GF-D8 (cell line): ENCODE measurements at places on chromosomes 12 and 14.

DNA sequence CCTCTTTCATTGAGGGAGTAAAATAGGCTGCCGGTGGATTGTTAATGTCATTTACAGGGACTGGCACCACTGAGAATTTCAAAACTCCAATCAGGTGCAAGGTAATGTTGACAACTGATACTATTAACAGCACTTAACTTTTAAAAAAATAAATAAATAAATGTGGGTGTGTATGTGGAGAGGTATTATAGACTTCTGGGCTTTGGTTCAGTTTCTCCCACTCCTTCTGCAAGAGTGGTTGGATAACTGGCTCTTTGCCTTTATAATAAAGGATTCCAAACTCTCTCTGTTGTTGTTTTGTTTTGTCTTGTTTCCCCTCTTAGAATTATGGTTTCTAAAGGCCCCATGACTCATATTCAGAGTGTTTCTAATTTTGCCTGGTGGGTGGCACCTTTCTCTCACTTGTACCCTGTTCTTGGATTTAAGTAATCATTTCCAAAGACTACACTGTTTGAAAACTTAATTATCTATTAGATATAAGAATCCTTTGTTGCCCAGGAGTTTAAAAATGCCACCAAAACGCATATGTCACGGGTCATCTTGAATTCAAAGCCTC lies 151.6 kb upstream of the ARID2 start:
- no peak for DNase-seq

GRCh38 chr12:113097716-113098440 lies 37.7 kb downstream of the RASAL1 start:
- DNase-seq = no peak

- no peak for DNase-seq
Measured at GRCh38 chr14:99803106-99803775, 10.0 kb downstream of the EML1 start.

- no peak for DNase-seq
Measured at GRCh38 chr14:40576880-40577478, 1029.7 kb upstream of the LRFN5 start.

DNA sequence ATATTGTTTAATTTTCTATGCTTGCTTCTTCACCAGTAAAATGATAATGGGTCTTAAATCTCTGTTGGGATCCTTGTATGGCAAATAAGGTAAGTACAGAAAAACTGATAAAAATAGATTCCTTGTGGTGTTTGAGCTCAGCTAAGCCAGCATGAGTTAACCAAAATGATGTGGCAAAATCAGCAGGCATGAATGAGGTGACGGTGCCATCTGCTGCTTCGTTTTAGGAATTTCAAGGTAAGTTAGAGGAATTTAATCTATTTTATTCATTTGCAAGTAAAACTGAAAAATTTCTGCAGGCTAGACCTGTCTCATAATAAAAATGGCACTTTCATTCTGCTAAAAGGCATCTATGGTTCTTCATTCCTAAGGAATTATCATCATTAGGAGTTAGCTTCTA lies 10.0 kb upstream of the CLEC7A start:
- no peak for DNase-seq

DNA sequence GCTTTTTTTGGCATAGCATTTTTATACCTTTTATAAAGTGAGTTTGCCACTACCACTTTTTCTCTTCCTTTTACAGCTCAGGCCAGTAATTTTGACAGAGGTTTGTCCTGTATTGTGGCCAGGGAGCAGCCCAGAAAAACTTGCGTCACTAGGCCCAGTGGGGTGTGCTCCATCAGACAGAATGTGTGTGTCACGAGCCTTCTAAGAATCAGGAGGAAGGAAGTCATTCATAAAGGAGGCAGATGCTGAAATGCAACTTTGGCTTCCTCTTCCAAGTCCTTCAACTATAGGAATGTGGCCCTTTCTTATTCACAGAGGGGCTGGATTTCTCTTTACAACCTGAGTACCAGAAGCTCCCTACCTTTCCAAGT lies 10.1 kb upstream of the RAB35 start:
- peak; percentile 79 for DNase-seq

GRCh38 chr12:25058658-25059058 lies 109.8 kb upstream of the BCAT1 start:
- DNase-seq = no peak

DNA sequence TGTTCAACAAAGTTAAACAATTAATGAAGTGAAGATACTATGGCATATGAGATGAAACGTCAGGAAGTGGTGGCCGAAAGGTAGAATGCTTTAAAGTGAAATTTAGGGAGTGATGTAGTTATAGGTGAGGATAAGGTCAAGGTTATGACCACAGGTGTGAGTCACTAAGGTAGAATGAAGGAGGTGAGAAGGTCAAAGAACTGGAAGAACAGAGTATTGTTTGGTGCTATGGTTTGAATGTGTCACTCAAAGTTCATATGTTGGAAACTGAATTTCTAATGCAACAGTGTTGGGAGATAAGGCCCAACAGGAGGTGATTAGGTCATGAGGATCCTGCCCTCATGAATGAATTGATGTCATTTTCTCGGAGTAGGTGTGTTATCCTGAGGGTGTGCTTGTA lies 293.6 kb downstream of the NELL2 start:
- DNase-seq = no peak

GRCh38 chr12:107803092-107803491 lies 28.6 kb downstream of the ASCL4 start:
- DNase-seq = no peak

GRCh38 chr12:96327889-96328288 lies 72.3 kb downstream of the CDK17 start:
- no peak for DNase-seq

GRCh38 chr14:57038689-57039088 lies 228.4 kb upstream of the OTX2 start:
- no peak for DNase-seq

- DNase-seq = no peak
Measured at GRCh38 chr12:23729359-23729758, 220.1 kb downstream of the SOX5 start.

DNA sequence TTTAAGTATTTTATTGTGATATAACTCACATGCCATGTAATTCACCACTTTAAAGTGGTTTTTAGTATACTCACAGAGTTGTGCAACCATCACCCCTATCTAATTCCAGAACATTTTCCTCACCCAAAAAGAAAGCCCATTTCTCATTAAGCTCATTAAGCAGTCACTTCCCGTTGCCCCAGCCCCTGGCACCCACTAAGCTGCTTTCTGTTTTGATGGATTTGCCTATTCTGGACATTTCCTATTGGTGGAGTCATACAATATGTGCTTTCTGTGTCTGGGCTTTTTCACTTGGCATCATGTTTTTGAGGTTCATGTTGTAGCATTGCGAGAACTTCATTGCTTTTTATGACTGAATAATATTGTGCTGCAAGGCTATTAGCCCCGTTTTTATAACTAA lies 66.0 kb downstream of the ARL6IP4 start:
- DNase-seq = no peak

- DNase-seq = no peak
Measured at GRCh38 chr12:122865268-122866231, 30.3 kb downstream of the HIP1R start.

- DNase-seq = no peak
Measured at GRCh38 chr12:82458101-82458500, 99.8 kb downstream of the METTL25 start.

GRCh38 chr12:126747530-126748149 lies 1519.3 kb upstream of the TMEM132C start:
- no peak for DNase-seq

GRCh38 chr12:12086973-12087692 lies 16.4 kb downstream of the BCL2L14 start:
- no peak for DNase-seq

DNA sequence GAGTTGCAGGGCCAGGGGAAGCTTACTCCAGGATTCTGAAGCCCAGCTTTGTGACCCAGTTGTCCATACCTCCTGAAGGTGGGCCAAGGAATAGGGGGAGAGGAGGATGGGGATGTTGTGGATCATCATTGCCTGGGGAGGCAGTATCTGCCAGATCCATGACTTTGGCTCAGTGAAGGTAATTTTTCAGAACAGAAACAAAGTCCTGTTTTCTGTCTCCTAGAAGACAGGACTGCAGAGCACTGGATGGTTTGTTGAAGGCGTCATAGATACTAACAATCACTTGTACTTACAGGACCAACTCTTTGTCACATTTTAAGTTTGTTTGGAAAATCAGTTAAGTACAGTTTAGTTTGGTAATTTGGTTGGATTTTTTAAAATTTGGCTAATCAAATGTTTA lies 38.4 kb downstream of the ANO6 start:
- no peak for DNase-seq

DNA sequence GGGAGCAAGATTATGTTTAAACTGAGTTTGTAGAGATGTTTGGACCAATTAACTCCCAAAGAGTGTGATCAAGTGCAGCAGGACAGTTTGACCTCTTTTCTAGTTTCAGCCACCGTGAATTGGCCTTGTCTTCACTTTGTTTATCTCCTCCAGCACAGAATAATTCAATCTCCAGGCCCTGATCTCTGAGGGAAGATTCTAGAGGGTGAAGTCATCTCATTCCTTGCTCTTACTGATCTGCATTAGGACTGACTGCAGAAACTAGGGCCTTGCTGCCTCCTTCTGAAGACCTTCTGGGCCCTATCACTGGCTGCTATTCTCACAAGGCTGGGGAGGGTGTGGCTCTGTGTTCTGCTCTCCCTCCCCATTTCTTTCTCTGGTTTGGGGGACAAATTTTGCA lies 29.4 kb downstream of the C12orf75 start:
- DNase-seq = no peak

DNA sequence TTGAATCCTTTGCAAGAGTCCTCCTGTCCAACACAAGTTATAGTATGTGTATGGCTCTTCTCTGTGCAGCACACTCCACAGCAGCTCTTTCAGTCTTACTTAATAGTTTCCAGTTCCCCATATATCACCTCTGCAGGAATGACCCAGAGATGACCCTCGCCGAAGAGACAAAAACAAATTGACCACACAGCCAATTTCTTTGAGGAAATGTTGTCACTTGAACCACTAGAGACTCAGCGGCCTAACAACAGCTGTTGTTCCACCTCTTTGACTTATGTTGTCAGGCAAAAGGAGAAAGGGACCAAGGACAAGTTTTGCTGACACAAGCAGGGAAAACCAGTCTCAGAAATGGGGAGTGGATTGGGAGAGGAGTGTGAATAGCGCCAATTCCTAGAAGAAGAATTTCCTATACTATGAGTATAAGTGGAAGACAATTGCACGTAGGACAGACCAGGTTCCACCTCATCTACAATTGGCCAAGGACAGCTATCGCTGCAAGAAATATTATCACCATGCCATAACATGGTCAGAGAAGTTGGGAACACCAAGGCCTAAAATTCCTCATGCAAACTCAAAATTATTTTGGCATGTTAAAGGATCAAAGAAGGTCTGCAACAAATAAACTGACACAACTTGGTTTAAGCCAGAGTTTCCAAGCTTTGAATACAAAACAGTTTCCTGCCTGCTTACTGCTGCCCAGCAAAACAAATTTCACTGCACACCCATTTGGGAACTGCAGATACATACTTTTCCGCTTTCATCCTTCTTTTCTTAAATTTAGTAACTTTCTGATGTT lies 41.7 kb upstream of the ITPR2 start:
- peak; percentile 85 for DNase-seq

DNA sequence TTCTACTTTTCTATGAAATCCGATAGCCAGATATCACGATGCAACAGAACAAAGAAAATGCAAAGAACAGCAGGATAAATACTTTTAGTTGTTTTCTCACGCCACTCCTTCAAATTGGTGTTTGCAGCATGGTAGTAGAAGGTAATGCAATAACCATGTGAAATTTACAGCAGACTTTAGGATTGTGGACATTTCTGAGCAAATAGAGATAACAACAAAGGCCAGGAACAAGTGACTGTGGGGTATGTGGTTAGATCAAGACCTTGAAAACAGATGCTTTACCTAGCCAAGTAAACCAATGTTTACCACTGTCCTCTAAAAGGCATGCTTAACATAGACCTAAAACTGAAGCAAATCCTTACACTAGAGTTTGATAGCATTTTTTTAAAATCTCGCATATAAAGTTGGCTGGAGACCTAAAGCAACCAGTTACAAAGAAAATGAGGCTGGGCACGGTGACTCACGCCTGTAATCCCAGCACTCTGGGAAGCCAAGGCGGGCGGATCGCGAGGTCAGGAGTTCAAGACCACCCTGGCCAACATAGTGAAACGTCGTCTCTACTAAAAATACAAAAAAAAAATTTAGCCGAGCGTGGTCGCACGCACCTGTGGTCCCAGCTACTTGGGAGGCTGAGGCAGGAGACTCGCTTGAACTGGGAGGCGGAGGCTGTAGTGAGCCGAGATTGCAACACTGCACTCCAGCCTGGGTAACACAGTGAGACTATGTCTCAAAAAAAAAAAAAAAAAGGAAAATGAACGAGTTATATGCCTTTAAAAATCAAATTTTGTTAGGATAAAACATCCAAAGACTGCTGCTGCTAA lies 123.2 kb upstream of the FOXN3 start:
- no peak for DNase-seq

- no peak for DNase-seq
Measured at GRCh38 chr12:131671276-131671675, 39.6 kb upstream of the SFSWAP start.

GRCh38 chr12:67038486-67038885 lies 230.7 kb upstream of the CAND1 start:
- DNase-seq = no peak

DNA sequence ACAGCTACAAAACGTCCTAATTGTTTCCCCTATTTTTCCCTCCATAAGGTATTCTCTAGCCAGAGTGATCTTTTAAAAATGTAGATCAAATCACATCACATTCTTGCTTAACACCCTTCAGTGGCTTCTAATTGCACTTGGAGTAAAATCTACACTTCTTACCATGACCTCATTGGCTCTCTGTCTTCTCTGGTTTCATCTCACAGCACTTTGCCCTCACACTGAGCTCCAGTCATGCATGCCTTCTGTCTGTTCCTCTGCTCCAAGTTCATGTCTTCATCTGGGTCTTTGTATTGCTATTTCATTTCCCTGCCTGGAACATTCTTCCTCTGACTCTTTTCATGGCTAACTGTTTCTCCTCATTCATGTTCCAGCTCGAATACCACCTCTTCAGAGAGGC lies 220.4 kb upstream of the GARIN6 start:
- DNase-seq = no peak

DNA sequence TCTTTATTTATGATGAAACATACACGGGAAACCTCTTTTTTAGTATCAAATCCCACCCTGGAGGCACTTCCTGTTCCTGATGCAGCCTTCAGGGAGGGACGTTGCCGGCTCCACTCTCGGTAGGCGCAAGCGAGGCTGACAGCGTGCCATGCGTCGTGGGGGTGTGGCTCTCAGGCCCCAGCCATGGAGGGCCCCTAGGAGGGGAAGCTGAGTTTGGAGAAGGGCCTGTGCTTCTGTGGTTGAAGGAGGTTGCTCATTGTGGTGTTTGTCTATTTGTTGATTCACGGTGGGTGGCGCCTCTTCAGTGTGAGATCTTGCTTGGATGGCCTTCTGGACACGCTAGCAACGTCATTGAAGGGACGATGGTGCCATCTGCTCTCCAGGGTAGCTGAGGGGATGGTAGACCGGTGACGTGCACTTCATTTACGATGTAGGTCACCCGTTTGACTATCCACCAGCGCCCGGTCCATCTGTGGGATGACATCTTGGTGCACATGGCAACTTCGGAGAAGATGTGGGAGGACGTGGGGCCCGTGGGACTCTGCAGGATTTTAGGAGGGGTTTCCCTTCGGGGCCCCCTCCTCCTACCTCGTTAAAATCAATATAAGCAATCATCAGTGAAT lies 126.3 kb upstream of the RTL1 start:
- DNase-seq = no peak

GRCh38 chr14:94646481-94646880 lies 34.3 kb downstream of the SERPINA3 start:
- DNase-seq = no peak
